ENCODE measurements at places on chromosomes 4 and X.

DNA sequence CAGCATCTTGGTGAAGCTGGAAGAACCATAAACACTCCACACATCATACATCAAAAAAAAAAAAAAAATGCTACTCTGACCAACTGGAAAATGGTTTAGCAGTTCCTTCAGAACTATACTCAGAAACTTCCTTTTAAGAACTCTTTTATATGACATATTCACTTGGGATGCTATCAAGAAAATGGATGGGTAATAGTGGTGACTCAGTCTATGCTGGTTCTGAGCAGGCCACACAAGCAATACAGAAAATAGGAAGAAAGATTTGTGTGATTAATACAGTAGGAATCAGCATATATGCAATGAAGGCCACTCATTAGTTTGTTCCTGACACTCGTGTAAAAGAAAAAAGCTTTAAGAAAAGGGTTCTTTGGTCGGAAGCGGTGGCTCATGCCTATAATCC, 123.5 kb upstream of the FAT4 start:
- DNase-seq: peak; percentile 60

DNA sequence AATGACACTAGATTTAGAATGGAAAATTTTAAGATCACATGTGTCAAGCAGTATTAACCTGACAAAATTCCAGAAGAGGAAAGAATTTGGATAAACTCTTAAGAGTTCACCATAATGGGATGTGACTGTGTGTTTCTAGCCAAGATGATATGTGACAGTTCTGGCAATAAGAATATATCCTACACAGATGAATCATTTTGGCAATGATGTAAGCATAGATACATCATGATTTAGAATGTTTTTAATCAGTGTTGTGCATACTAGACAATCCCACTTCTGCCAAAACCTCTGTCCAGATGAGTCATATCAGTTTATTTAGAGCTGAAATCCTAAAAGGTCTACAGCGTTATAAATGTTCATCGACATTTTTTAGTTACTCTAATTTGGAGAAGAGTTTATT, 48.8 kb downstream of the PTCHD1 start:
- DNase-seq: no peak

DNA sequence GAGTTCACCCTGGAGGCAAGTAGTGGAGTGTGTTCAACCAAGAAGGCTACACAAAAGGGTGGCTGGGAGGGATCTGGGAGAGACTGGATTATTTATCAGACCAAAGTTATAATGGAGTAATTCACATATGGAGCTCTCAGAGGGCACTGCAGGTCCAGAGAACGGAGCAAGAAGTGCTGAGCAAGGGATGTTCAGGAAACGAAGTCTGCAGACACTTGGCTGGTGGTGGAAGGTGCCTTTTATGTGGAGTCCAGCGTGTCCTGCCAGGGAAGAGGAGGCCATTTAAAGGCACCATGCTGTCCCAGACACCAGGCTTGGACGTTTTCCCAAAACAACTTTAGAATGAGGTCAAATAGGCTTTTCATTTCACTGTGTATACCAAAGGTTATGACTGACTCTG, 130.1 kb downstream of the CEP135 start:
- no peak for DNase-seq

- peak; percentile 45 for DNase-seq
These were observed 20.2 kb downstream of the CLNK start for GRCh38 chr4:10664408-10664807.

DNA sequence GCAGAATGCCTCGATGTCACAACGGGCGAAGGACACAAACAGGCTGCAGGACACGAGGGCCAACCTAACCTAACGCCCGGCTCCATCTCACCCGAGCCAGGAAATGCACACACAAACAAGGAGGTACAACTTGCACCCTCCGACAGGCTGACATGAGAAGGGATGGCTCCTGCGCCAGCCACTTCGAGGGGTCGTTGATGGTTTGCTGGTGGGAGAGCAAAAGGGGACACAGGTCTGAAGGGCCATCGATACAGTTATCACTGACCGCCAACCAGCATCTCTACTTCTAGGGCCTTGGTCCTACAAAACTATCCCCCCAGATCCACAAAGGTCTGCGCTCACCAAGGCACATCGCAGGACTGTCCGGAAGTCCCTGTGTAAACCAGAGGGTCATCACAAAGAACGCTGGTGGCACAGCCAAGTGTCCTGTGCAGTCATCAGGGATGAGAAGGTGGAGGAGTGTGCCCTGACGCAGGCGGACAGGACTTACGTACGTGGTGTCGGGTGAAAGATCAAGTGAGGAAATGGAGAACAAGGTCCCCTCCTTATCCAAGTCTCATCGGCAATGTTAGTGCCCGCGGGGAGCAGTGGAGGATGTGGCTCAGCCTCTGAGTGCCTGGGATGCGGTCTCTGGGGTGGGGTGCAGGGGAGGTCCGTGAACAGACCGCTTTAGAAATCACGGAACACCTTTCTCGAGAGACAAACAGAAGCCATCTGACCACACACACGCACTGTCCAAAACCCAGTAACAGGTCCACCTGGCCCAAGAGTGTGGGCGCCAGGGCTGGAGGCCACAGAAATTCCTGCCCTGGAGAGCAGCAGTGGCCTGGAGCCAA, 7.0 kb downstream of the MXD4 start:
- DNase-seq: no peak

- no peak for DNase-seq
These were observed 70.5 kb downstream of the RELL1 start for GRCh38 chr4:37615720-37616063.

GRCh38 chr4:172514011-172514410, 654.6 kb upstream of the GALNT7 start:
- DNase-seq: no peak

- no peak for DNase-seq
These were observed 27.9 kb downstream of the ARHGEF6 start for GRCh38 chrX:136752796-136753195.

GRCh38 chr4:112410364-112410763, 105.6 kb downstream of the NEUROG2 start:
- DNase-seq: peak; percentile 58

- DNase-seq: no peak
These were observed 263.5 kb downstream of the PABPC4L start for GRCh38 chr4:133938061-133938460.

GRCh38 chrX:13937370-13938050, 92.2 kb downstream of the GEMIN8 start:
- DNase-seq: no peak

- peak; percentile 31 for DNase-seq
These were observed 554.1 kb upstream of the MAGEB2 start for GRCh38 chrX:29661290-29661689.
